ENCODE measurements at places on chromosomes 4 and X. TPM values are rescaled to one million over a fixed set of nuclear protein-coding genes. Genes with fewer than 3 reads are reported as not detected.

DNA sequence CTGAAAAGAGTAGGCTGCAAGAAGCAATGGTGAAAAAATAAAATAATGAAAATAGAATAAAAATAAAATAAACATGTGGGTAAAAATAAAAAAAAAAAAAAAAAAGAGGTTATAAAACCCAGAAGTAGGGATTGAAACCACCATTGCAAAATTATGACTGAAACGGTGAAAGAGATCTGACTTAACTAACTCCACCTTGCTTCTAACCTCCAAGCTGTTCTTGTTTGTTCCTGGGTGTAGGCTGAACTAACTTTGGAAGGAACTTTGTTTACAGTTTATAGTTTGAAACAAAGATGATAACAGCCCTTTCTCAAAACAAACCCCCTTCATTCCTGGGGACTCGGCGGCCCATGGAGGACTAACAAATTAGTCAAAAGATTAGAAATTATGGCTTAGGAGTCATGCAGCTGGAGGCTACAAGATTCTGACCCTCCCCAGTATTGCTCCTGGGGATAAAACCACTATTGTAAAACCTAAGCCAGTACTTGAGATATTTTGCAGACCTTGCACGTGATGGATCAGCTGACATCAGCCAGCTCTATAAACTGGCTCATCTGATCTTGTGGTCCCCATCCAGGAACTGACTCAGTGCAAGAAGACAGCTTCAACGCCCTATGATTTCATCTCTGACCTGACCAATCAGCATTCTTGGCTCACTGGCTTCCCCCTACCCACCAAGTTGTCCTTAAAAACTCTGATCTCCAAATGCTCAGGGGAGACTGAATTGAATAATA is 30.4 kb downstream of the DDX60L start:
- no peak for DNase-seq

DNA sequence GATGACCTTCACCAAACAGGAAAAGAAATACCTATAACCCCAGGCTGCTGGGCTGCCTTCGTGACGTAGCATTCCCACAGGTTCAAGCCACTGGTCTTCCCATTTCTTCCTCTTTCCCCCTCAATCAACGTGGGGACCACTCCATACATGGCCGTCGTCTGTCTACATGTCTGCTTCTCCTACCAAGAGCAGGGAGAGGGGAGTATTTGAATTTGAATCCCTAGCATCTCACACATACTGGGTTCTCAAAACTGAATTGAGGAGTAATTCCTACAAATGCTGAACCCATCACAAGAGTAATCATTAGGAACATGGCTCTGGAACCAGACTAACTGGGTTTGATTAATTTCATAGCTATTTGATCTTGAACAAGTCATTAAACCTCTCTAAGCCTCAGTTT is 17.3 kb downstream of the GPC3 start:
- DNase-seq = no peak

- no peak for DNase-seq
Measured at GRCh38 chr4:72909461-72909860, 160.1 kb downstream of the COX18 start.

CXCL6 gene
- not detected for polyA plus RNA-seq

DNA sequence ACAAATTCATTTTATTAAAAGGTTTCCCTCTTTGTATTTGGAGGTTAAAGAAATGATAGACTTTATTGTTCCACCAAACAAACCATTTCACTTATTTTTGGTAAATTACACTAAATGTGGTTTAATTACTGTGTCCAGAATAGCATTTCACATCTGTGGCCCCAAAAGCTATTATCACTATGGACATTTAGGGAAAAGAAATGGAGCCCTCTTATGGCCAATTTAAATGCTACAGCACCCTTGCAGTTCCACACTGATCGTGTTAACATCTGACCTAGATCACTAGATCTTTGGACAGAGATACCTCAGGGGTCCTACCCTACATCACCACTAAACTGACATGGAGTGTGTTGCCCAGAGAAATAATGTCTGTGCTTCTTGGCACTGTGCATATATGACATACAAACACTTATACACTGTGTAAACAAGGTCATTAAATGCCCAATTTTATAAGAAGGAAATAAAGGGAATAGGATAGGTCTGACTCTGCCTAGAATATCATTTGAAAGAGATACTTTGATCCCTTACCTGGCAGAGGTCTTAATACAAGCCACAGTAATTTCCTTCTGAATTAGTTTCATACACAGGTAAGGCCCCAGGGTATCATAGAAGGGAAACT is 163.9 kb downstream of the KDR start:
- peak; percentile 65 for DNase-seq

ATOH1 gene
- polyA plus RNA-seq = not detected

DNA sequence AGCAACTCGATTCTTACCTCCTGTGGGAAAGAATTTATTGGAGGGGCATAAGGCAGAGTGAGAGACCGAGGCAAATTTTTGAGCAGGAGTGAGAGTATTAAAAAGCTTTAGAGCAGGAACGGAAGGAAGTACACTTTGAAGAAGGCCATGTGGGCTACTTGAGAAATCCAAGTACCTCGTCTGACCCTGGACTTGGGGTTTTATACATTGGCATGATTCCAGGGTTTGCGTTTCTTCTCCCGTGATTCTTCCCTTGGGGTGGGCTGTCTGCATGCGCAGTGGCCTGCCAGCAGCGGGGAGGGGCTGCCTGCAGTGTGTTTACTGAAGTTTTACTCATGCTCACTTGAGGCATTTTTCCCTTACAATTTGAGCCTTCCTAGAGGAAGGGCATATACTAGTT is 3.4 kb downstream of the GALNT7 start:
- no peak for DNase-seq

DNA sequence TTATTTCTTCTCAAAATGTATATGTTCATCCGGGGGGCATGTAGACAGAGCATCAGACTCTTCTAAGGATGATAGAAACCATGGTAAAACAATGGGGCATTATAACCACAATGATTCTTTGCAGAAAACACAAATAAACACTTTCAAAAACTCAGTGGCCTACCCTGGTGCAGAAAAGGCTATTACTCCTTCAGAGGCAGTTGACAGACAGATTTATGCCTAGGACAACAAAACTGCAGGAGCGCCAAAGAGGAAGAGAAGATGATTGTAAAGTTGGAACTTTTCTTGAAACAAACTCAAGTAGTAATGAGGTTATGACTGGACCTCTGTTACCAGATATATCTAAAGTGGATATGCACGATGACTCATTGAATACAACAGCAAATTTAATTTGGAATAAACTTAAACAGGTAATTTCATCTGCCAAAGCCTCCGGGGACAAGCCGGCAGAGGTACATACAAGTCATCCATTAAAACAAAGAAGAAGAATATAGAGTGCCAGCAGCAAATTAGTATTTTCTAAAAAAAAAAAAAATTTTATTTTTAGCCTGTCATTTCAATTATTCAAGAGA is 1068.4 kb upstream of the INTU start:
- no peak for DNase-seq
